ENCODE measurements at places on chromosomes 16 and 17. TPM values are rescaled to one million over a fixed set of nuclear protein-coding genes. Genes with fewer than 3 reads are reported as not detected.

- DNase-seq = no peak
These were observed 21.8 kb downstream of the CDH8 start for GRCh38 chr16:62014319-62014923.

GRCh38 chr16:17755158-17755557 is 284.4 kb upstream of the XYLT1 start:
- DNase-seq = no peak

- peak; percentile 33 for DNase-seq
These were observed 7.1 kb downstream of the IGSF6 start for GRCh38 chr16:21645261-21645721.

GRCh38 chr16:80375973-80376372 is 164.8 kb upstream of the DYNLRB2 start:
- no peak for DNase-seq

- no peak for DNase-seq
These were observed 934 bp downstream of the PCTP start for GRCh38 chr17:55751720-55752250.

DNA sequence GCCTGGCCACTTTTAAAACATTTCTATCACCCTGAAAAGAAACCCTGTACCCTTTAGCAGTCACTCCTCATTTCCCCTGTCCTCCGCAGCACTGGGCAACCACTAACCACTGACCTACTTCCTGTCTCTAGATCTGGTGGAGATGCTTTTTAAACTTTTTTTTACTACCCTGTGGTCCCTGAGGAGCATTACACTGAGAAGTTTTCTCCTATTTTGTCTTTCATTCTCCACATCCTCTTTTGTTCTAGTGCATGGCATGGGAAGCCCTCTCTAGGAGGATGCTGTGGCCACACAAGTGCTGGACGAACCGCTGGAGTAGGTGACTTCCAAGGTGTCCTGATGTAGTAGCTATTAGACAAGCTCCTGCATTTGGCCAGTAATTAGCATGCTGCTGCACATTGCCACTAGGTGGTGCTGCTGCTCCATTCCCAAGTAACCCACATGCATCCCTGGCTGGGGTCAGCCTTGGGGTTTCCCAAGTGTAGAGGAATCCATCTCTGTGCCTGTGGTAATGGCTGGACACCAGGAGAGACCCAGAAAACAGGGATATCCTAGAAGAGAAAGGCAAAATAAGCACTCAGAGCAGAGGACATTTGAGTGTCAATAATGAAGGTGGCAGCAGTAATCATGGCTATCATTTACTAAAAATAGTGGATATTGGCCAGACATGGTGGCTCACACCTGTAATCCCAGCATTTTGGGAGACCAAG is 143.8 kb upstream of the CRHR1 start:
- DNase-seq = peak; percentile 61

DNA sequence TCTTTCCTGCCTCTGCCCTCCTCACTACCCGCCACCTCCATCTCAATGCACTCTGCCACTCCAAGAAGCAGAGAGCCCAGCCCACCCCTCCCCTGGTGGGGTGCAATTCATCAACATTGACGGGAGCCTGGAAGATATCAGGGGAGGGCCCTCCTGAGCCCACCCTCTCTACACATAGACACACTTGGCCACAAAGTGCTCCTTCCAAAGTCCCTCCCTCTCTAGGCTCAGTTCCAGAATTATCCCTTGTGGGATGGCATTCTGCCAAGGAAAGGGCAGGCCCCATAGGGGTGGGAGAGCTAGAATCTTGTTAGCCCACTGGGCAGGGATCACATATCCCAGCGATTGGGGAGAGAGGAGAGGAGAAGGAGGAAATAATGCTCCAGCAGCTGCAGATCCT is 66.2 kb downstream of the TMEM132E start:
- DNase-seq = no peak

GRCh38 chr17:55186937-55187770 is 77.6 kb upstream of the HLF start:
- no peak for DNase-seq

Gene PTX4
- not detected for total RNA-seq

Gene SERPINF2
- 0.08 TPM for total RNA-seq

Gene NKD1
- 0.87 TPM for total RNA-seq

Gene LPO
- not detected for total RNA-seq

Gene WNT3
- total RNA-seq = 0.06 TPM

Gene CMTM1
- total RNA-seq = 2.8 TPM
